Naive B cell (primary cell): ENCODE measurements at places on chromosomes 4 and X.
A peak's percentile ranks its signal among the peaks of the same experiment; 100 is the strongest.

DNA sequence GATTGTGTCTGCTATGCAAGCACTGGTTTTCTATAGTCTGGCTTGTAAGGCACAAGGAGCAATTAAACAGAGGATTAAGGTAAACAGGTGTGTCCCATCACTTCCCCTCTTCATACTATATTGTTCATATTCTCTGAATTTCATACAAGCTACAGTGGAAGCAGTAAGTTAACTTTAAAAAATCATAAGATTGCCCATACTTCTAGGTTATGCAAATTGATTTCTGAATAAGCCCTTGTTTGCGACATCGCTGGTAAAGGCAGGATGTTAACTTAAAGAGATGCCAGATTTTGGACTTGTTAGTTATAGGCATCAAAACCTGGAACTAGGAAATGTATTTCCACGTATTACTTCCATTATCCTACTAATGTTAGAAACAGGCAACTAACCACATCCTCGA is 1.0 kb upstream of the TMEM131L start:
- no peak for DNase-seq

DNA sequence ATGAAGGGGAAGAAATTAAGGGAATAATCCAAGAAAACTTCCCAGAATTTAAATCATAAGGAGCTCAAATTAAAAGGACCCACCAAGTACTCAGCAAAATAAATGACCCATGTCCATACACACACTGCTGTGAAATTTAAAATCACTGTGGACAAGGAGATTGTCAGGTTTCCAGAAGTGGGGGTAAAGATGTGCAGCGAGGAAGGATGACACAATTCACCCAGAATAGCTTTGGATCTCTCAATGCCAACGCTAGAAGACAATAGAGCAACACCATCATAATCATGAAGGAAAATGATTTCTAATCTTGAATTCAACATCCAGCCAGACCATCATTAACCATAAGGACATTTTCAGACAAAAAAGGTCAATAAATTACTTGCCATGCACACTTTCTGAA is 65.7 kb downstream of the CASK start:
- DNase-seq, result no peak

- peak; percentile 5 for DNase-seq
Observed at GRCh38 chr4:123588631-123589241, 192.1 kb downstream of the SPRY1 start.

- no peak for DNase-seq
Observed at GRCh38 chr4:84035568-84035967, 463.5 kb downstream of the NKX6-1 start.

GRCh38 chr4:83340692-83341343 is 6.2 kb upstream of the HPSE start:
- no peak for DNase-seq

DNA sequence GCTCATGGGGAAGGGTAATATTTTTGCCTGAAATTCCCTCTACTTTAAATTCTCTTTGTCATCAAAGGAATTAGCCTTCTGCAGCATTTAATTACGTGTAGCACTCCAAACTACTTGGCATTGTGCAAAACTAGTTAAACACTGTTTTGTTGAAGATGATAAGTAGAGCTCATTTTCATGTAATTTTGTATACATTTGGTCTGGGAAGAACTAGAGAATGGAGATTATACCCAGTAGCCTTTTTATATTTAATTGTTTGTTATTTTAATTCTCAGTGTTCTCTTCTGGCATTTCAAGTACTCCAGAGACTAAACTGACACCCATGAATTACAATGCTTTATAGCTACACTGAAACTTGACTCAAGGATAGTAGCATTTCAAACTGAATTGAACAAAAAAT is 211.5 kb upstream of the SMIM31 start:
- no peak for DNase-seq

DNA sequence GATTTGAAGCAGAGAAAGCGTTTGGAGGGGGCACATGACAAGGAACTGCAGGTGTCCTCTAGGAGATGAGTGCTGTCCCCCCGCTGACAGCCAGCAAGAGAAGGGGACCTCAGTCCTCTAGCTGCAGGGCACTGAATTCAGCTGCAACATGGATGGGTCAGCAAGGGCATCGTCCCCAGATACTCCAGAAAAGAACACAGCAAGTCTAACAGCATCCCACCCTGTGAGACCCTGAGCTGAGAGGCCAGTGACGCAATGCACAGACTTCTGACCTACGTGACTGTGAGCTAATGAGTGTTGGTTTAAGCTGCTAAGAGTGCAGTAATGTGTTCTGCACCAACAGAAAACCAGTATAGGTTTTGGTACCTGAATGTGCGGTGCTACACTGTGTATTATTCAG is 11.6 kb upstream of the CENPVL2 start:
- DNase-seq, result no peak

DNA sequence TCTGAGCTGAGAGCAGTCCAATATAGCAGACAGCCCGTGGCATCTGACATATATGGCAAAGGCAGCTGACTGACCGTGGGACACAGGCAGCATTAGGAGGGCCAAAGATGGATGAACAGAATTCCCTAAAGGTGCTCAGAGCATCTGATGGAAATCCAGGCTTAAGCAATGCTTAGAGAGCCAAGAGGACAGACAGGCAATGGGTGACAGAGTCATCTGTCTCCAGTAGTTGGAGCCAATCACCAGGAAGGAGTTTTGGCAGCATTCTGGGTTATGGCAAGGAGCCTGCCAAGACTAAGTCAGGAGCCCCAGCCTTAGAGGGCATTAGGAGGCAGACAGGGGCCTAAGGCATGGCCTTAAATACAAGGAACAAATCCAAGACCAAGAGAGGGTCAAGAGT is 153.3 kb upstream of the USP9X start:
- no peak for DNase-seq

GRCh38 chr4:104989371-104989770 is 157.3 kb upstream of the TET2 start:
- DNase-seq, result no peak

GRCh38 chr4:38621028-38621684 is 42.8 kb upstream of the KLF3 start:
- no peak for DNase-seq

- DNase-seq, result no peak
Observed at GRCh38 chr4:89797117-89797516, 39.8 kb downstream of the SNCA start.

DNA sequence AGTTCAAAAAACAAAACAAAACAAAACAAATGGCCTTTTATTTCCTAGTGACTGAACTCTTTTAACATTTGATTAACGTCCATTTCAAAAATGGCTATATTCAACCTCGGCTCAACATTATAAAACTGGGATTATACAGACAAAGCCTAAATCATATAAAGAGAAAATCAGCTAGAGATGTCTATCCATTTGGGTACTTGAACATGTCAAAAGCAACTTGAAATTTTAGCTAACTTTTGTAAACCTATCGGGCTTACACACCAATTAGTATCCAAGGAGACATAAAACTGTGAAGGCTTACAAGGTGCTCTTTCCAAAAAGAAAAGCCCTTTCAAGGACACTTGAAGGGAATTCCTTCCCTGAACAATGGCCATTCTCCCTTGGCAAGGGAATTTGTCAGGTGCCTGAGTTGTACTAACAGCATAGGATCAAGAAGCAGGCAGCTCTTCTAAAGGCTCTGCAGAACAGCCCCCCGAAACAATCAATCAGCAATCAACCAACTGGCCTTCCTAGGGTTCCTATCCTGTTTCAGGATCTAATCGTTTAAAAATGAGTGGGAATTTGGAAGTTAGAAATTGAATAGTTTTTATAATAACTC is 633.7 kb upstream of the HTR2C start:
- DNase-seq, result no peak

GRCh38 chr4:75726577-75726976 is 2.2 kb downstream of the USO1 start:
- no peak for DNase-seq

GRCh38 chr4:76447393-76447851 is 12.4 kb downstream of the SHROOM3 start:
- DNase-seq, result no peak

- no peak for DNase-seq
Observed at GRCh38 chr4:185219551-185220344, 10.3 kb downstream of the SNX25 start.

DNA sequence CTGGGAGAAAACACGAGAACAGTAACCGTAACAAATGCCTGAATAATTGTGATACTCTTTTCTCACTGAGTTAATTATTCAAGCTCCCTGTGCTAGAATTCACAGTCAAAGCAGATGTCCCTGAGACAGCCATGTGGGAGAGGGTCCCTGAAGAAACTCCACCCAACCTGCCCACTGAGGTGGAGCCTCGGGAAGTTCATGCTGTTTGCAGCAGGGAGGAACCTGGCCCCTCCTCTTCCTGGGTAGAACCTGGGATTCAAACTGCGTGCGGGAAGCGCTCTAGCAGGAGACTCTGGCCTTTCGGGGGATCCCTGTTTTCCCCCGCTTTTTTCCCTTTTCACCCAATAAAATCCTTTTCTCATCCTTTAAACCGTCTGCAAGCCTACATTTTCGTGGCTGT is 20.2 kb upstream of the RHOH start:
- DNase-seq, result no peak

DNA sequence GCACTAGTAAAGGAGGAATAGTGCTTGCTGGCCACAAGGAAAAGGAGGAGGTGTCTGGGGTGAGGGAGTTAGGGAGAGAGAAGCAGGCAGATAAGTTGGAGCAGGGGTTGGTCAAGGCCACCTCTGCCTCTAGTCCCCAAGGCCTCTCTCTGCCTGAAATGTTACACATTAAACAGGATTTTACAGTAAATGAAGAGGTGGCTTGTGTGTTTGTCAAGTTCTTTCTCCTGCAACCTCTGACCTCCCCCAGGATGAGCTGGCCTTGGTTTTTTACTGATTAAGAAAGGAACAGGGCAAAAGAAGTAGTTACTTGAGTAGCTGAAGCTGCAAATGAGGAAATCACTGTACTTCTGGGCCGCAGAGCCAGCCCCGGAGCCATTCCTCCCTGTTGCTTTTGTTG is 2.0 kb downstream of the GJB1 start:
- DNase-seq, result no peak

- no peak for DNase-seq
Observed at GRCh38 chr4:106893903-106894302, 142.2 kb downstream of the DKK2 start.

DNA sequence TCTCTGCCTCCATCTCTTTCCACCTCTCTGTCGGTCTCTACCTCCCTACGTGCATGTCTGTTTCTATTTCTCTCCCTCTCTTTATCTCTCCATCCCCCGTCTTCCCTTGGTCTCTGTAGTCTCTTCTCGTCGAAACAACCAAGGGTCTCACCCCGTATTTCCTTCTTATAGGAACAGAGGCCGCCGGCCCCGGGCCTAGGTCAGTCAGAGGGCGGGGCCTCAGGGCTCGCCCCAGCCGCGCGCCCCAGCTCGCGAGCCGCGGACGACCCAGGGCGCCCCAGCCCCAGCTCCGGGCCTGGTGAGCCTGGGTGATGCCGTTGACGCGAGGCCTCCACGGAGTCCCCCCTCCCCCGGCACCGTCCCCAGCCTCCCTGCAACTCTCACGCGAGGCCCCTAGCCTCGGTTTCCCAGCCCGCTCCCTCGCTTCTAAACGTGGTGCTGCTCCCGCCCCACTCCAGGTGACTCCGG is 6.6 kb downstream of the TIMM17B start:
- no peak for DNase-seq

DNA sequence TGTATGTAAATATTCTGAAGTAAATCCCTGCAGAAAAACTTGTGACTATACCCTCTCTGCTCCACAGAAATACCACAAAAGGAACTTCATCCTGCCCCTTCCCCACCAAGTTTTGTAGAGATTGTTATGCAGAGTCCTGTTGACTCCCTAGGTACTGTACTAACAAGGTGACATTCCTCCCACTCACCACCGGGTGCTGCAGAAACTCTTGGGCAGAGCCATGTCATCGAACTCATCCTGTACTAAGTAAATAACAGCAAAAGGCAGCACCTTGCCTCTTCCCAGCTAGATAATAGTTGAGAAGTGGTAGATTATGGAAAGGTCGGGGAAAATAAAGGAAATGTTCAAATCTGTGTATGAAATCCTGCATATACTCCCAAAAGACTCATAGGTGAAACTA is 233.3 kb downstream of the STPG2 start:
- DNase-seq, result no peak

GRCh38 chr4:133799717-133800315 is 401.8 kb downstream of the PABPC4L start:
- no peak for DNase-seq

GRCh38 chr4:56048383-56048701 is 99.6 kb downstream of the CEP135 start:
- DNase-seq, result no peak

DNA sequence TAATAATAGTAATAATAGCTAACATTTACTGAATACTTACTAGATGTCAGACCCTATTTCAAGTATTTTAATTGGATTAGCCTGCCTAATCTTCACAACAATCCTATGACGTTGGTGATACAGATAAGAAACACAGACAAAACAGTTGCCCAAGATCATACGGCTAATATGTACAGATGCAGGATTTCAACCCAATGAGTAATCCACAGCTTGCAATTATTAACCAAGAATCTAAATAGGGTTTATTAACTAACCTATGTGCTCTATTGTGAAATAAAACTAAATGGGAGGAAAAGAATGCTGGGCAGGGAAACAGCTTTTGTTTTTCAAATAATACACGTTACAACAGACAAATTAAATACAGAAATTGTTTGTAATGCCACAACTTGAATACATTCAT is 23.4 kb downstream of the FBXO8 start:
- DNase-seq, result no peak

- no peak for DNase-seq
Observed at GRCh38 chrX:38102875-38103274, 96.5 kb downstream of the SYTL5 start.

DNA sequence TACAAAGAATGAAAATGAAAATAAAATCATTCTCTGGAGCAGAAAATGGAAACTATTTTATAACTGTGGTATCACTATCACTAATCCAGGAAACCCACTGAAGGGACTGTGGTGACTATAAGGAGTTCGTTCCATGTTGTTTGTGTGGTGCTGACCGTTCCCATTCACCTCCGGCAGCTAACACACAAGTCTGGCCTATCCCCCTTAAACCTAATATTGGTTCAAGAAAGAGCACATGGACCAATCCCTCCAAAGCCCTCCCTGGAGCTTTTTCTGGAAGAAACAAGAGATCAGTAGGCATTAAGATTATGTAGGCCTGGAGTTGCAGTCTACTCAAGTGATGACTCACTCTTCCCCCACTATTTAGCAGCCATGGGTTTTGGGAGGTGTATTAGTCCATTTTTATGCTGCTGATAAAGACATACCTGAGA is 25.9 kb upstream of the FAM241A start:
- DNase-seq, result no peak

DNA sequence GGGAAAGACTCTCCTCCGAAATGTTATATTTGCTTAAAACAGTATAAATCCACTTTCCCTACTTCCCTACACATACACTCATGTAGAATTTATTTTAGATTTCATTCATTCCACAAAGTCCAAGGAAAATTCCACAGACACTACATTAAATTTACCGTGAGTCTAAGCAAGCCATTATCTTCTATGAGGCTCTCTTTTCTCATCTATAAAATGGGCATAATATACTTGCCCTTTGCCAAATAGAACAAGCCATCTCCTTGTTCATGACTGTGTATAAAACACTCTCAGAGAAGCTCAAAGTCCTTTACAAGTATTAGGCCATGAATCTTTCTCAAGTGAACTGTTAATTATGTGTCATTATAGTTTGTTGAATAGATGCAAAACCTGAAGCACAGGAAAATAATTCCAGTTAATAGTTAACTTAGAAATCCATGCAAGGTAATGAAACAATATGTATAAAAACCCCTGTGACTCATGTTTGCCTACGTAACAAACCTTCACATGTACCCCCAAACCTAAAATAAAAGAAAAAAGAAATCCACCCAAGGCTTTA is 10.7 kb downstream of the TEC start:
- no peak for DNase-seq
